ENCODE measurements at places on chromosomes 5 and 9. TPM values are rescaled to one million over a fixed set of nuclear protein-coding genes. Genes with fewer than 3 reads are reported as not detected.

ANKRD18B gene
- not detected for total RNA-seq

DNA sequence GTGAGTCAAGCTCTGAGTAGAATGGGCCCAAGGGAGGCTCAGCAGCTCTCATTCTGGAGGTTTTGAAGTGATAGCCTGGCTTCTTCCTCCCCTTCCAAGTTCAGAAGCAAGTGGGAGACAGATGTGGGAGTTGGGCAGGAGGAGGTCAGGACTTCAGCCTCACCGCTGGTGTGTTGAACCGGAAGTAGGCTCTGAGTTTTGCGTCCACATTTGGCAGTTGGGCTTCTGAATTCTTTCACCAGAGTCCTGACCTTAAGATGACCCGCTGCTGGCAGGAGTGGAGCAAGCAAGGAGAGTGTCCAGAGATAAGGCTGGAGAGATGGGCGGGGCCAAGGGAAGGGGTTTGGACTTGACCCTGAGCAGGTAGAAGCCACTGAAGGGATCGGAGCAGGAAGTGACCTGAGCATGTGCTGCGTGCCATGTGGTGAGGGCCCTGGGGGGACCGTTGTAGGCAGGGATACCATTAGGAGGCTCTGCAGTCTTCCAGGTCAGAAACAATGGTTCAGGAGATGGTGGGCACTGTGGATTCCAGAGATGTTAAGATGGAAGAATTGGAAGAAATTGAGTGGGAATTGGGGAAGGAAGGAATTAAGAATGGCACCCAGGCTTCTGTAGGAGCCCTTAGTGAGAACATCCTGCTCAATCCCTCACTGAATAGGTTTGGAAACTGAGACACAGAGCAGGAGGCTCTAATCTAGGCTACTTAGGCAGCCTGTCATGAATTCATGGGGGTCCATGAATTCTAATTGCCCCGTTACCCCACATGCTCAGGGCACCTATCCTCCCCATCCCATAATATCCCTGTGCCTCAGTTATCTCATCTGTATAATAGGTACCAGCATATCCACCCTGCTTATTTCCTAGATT lies 25.9 kb downstream of the GALNT12 start:
- no peaks in the 10 kb centered on the region for H3K4me1 ChIP-seq
- DNase-seq: no peak
- H3K36me3 ChIP-seq: peaks cover 14% of the 10 kb centered on the region
- no peak overlapping the region for H3K27ac ChIP-seq
- H3K4me3 ChIP-seq: no peak overlapping the region

GRCh38 chr9:117757561-117758190 lies 53.5 kb downstream of the TLR4 start:
- DNase-seq: no peak
- H3K27ac ChIP-seq: no peak overlapping the region
- H3K27me3 ChIP-seq: no peaks in the 10 kb centered on the region

C9 gene
- total RNA-seq: not detected

- no peaks in the 10 kb centered on the region for H3K36me3 ChIP-seq
- no peak for DNase-seq
These were observed 70.3 kb upstream of the CNTLN start for GRCh38 chr9:17064558-17064957.

GRCh38 chr9:130523921-130524320 lies 55.5 kb upstream of the FUBP3 start:
- no peaks in the 10 kb centered on the region for H3K4me1 ChIP-seq
- no peaks in the 10 kb centered on the region for H3K36me3 ChIP-seq
- no peaks in the 10 kb centered on the region for H3K27me3 ChIP-seq
- no peak overlapping the region for H3K4me3 ChIP-seq

- peak within 1 kb of the TSS; percentile 75 for H3K4me3 ChIP-seq
- H3K27ac ChIP-seq: peak within 1 kb of the TSS; percentile 46
- peak; percentile 61 for DNase-seq
- H3K4me1 ChIP-seq: peaks cover 21% of the 10 kb centered on the region
- H3K27me3 ChIP-seq: no peaks in the 10 kb centered on the region
These were observed at the start of gene SLC27A4 for GRCh38 chr9:128339761-128340690. TSS of gene SLC27A4 (plus strand) at chr9:128340527. CDS start at chr9:128343133, 2,606 bp downstream.

REXO4 gene
- 18.5 TPM for total RNA-seq

DNA sequence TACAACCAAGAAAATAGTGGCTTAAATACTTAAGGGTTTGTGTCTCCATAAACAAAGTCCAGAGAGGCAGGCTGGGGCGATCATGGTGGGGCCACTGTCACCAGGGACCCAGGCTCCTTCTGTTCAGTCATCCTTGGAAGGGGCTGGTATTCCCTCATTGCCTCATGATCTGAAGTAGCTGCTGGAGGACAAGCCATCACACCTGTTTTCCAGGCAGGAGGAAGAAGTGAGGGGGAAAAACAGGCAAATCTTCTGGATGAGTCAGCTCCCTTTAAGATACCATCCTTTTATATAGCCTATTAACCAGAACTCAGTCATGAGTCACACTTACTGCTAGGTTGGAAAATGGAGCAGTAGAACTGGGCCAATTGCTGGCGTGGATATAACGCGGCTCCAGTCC lies 92.3 kb downstream of the DAP start:
- H3K36me3 ChIP-seq: no peaks in the 10 kb centered on the region
- no peaks in the 10 kb centered on the region for H3K4me1 ChIP-seq
- no peak for DNase-seq
- H3K4me3 ChIP-seq: no peak overlapping the region
- no peaks in the 10 kb centered on the region for H3K27me3 ChIP-seq

DNA sequence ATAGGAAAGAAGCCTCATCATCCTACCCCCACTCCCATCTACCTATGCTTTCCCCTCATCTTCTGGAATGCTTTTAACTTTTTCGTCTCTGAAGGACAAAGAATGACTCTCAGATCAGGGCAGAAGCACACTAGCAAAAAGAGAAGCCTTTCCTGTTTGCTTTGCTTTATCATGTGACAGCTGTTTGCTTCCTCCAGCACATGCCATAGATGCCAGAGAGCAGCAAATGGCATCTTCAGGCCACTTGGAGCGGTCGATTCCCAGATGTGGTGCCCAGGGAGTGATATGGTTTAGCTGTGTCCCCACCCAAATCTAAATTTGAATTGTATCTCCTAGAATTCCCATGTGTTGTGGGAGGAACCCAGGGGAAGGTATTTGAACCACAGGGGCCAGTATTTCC lies 294.8 kb downstream of the GADD45G start:
- H3K4me1 ChIP-seq: no peaks in the 10 kb centered on the region
- H3K36me3 ChIP-seq: no peaks in the 10 kb centered on the region
- no peak for DNase-seq
- H3K27me3 ChIP-seq: no peaks in the 10 kb centered on the region
- H3K27ac ChIP-seq: no peak overlapping the region

BHMT2 gene
- total RNA-seq: not detected

- no peak overlapping the region for H3K4me3 ChIP-seq
- DNase-seq: no peak
- no peaks in the 10 kb centered on the region for H3K4me1 ChIP-seq
These were observed 513.4 kb downstream of the CSNK1G3 start for GRCh38 chr5:124025306-124025845.

PHPT1 gene
- 13.6 TPM for total RNA-seq

DNA sequence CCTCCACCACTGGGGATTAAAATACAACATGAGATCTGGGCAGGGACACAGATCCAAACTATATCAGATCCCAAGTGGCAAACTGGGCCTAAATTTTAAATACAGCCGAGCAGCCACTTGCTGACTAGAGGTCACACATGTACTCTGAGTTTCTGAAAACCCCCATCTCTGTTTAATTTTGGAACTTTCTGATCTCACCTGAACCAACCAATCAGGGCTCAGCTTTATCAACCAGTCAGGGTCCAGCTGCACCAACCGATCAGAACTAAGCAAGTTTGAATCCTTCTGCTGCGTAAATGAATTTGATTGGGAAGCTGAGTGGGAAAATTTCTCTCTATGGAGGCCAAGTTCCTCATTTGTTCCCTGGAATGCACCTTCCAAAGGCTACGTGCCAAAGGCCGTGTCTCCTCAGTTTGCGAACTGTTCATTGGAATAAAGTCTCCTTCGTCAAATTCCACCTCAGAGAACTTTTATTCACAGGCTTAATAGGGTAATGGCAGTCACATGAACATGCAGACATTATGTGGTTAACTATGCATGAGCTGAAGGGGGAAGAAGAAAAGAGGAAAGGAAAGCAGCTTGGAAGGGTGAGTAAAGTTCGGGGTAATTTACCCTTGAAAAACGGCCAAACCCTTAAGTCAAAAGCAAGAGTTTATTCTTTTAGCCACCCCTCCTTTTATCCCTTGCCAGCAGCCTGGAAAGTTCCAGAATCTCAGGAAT lies 3.7 kb downstream of the CD180 start:
- no peaks in the 10 kb centered on the region for H3K27me3 ChIP-seq
- H3K4me1 ChIP-seq: peaks cover 24% of the 10 kb centered on the region
- no peak overlapping the region for H3K27ac ChIP-seq
- no peak overlapping the region for H3K4me3 ChIP-seq
- no peak for DNase-seq
- no peaks in the 10 kb centered on the region for H3K36me3 ChIP-seq

DNA sequence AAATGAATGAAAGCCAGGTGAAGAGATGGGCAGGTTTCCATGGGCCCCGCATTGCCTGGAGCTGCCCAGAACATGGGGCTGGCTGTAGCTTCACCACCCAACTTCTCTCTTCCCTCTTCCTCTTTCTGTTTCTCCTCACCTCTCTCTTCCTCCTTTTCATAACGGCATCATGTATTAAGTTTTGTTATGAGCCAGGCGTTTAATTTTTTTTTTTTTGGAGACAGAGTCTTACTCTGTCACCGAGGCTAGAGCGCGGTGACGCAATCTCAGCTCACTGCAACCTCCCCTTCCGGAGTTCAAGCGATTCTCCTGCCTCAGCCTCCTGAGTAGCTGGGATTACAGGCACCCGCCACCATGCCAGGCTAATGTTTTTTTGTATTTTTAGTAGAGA lies 13.0 kb upstream of the SPINK4 start:
- H3K36me3 ChIP-seq: no peaks in the 10 kb centered on the region
- peaks cover 3% of the 10 kb centered on the region for H3K4me1 ChIP-seq
- H3K4me3 ChIP-seq: no peak overlapping the region
- H3K27ac ChIP-seq: no peak overlapping the region
- H3K27me3 ChIP-seq: no peaks in the 10 kb centered on the region

- no peak overlapping the region for H3K27ac ChIP-seq
- DNase-seq: no peak
- no peaks in the 10 kb centered on the region for H3K36me3 ChIP-seq
- no peaks in the 10 kb centered on the region for H3K27me3 ChIP-seq
These were observed 66.5 kb upstream of the TGFBR1 start for GRCh38 chr9:99038484-99038820.

IFNB1 gene
- total RNA-seq: not detected

FOXD4L5 gene
- not detected for total RNA-seq

DNA sequence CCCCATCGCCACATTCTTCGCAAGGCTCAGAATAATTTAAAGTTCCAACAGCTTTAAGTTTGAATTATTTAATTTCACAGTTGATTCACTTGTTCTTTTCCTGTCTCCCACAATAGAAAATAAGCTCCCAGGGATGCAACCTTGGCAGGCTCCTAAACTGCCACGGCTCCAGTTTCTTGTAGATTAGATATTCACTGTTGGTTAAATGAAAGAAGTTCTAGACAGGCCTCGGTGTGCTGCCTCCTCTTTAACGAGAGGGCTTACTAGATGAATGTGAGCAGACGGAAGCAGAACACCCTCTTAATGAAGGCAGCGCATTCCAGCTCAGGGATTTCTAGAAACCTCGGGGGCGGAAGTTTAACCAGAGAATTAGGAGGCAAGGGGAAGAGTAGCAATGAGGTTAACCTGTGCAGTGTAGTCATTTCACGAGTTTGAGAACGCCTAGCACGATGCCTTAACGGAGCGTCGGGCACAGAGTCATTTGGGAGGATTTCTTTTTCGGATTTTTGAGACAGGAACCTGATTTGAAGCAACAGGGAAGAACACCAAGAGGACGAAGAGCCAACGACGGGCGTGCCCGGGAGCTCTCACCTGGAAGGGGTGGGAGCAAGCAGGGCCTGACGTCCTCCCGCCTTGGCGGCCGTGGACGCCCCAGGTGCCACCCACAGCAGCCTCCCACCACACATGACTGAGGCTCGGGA lies 637 bp upstream of the SMC5 start:
- peak overlapping the region; percentile 89 for H3K27ac ChIP-seq
- peaks cover 41% of the 10 kb centered on the region for H3K4me1 ChIP-seq
- DNase-seq: no peak
- no peaks in the 10 kb centered on the region for H3K27me3 ChIP-seq
- H3K4me3 ChIP-seq: peak overlapping the region; percentile 89

OTP gene
- not detected for total RNA-seq

- DNase-seq: no peak
- no peaks in the 10 kb centered on the region for H3K4me1 ChIP-seq
- no peak overlapping the region for H3K4me3 ChIP-seq
- H3K27me3 ChIP-seq: no peaks in the 10 kb centered on the region
- no peak overlapping the region for H3K27ac ChIP-seq
- H3K36me3 ChIP-seq: no peaks in the 10 kb centered on the region
These were observed 8.9 kb upstream of the ELOVL7 start for GRCh38 chr5:60852940-60853339.

DNA sequence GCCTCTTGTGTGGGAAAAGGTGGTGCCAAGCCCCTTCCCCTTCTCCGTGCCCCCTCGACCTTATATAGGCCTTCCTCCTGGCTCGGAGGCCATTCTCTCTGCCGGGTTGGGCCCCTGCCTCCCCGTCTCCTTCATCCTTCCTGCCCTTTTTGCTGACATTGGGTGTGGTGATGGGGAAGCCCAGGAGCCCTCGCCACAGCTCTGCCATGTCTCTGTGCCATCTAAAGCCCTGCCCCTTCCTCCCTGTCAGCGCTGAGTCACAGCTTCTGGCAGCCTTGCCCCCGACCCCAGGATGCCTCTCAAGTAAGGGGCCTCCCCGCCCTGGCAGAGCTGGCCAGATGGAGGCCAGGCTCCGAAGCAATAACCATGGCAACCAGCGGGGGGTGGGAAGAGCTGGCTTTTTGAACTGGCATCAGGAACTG lies 30.4 kb downstream of the JADE2 start:
- DNase-seq: peak; percentile 74
- peaks cover 50% of the 10 kb centered on the region for H3K4me1 ChIP-seq
- H3K4me3 ChIP-seq: no peak overlapping the region
- H3K27ac ChIP-seq: peak overlapping the region; percentile 92
- peaks cover 80% of the 10 kb centered on the region for H3K36me3 ChIP-seq

DNA sequence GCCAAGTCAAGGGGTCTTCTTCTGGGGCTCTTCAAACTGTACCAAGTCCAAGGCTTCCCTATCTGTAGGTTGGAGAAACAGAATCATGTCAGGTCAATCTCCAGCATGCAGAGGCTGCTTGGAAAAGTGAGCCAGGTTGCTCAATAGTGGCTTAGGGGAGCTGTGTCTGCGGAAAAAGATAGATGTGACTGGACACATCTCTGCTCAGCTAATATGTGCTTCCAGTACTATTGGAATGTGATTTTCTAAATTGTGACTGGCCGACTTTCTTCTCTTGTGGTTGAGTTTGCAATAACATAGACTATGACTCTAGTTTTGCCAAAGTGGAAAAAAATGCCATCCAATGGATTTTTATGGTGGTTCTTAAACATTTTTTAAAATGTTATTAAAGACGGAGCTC lies 136.7 kb downstream of the BOD1 start:
- H3K27me3 ChIP-seq: peaks cover 10% of the 10 kb centered on the region
- DNase-seq: no peak
- no peak overlapping the region for H3K4me3 ChIP-seq
- no peaks in the 10 kb centered on the region for H3K36me3 ChIP-seq

GRCh38 chr9:115014438-115014837 lies 84.0 kb upstream of the TNFSF8 start:
- no peak overlapping the region for H3K4me3 ChIP-seq
- H3K27ac ChIP-seq: no peak overlapping the region
- no peaks in the 10 kb centered on the region for H3K36me3 ChIP-seq
- no peaks in the 10 kb centered on the region for H3K27me3 ChIP-seq
- peaks cover 9% of the 10 kb centered on the region for H3K4me1 ChIP-seq

GRCh38 chr9:136839229-136840139 lies 2.8 kb upstream of the AJM1 start:
- peaks cover 8% of the 10 kb centered on the region for H3K27me3 ChIP-seq
- no peak overlapping the region for H3K27ac ChIP-seq
- H3K4me1 ChIP-seq: peaks cover 30% of the 10 kb centered on the region

IRX2 gene
- total RNA-seq: not detected

Measured in CD4-positive, alpha-beta T cell (primary cell).